ENCODE measurements at places on chromosomes 1 and 21.

- peak overlapping the region; percentile 4 for H3K4me3 ChIP-seq
- H3K4me1 ChIP-seq = peaks cover 29% of the 10 kb centered on the region
- no peaks in the 10 kb centered on the region for H3K27me3 ChIP-seq
- peak; percentile 9 for DNase-seq
- H3K36me3 ChIP-seq = no peaks in the 10 kb centered on the region
Measured at GRCh38 chr1:40627987-40628902, 37.2 kb downstream of the RIMS3 start.

- DNase-seq = no peak
- no peak overlapping the region for H3K27ac ChIP-seq
- H3K36me3 ChIP-seq = no peaks in the 10 kb centered on the region
- H3K27me3 ChIP-seq = peaks cover 1% of the 10 kb centered on the region
- H3K4me1 ChIP-seq = no peaks in the 10 kb centered on the region
Measured at GRCh38 chr1:237316352-237316751, 274.4 kb downstream of the RYR2 start.

DNA sequence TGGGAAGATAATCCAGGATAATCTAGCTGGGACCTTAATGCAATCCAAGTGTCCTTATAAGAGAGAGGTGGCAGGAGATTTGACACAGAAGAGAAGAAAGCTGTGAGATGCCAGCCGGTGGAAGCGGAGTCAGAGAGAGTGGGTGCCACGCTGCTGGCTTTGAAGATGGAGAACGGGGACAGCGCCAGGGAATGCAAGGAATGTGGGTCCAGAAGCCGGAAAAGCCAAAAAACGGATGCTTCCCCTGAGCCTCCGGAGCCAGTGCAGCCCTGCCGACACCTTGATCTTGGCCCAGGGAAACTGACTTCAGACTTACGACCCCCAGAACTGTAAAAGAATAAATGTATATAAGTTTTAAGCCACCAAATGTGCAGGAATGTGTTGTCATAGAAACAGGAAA lies 152.6 kb downstream of the ZNF281 start:
- peaks cover 31% of the 10 kb centered on the region for H3K4me1 ChIP-seq
- no peak overlapping the region for H3K4me3 ChIP-seq
- no peak overlapping the region for H3K27ac ChIP-seq
- H3K27me3 ChIP-seq = peaks cover 8% of the 10 kb centered on the region

GRCh38 chr1:62294261-62294660 lies 25.0 kb downstream of the KANK4 start:
- peaks cover 6% of the 10 kb centered on the region for H3K27me3 ChIP-seq
- H3K4me3 ChIP-seq = no peak overlapping the region
- no peaks in the 10 kb centered on the region for H3K36me3 ChIP-seq
- DNase-seq = no peak

GRCh38 chr21:27425172-27425571 lies 458.3 kb upstream of the ADAMTS5 start:
- H3K36me3 ChIP-seq = no peaks in the 10 kb centered on the region
- H3K27me3 ChIP-seq = no peaks in the 10 kb centered on the region
- no peaks in the 10 kb centered on the region for H3K4me1 ChIP-seq
- no peak for DNase-seq
- H3K27ac ChIP-seq = no peak overlapping the region

- no peaks in the 10 kb centered on the region for H3K27me3 ChIP-seq
- no peaks in the 10 kb centered on the region for H3K4me1 ChIP-seq
- no peak overlapping the region for H3K27ac ChIP-seq
- peaks cover 8% of the 10 kb centered on the region for H3K36me3 ChIP-seq
- no peak overlapping the region for H3K4me3 ChIP-seq
Measured at GRCh38 chr1:42177541-42177981, 13.0 kb upstream of the GUCA2A start.

DNA sequence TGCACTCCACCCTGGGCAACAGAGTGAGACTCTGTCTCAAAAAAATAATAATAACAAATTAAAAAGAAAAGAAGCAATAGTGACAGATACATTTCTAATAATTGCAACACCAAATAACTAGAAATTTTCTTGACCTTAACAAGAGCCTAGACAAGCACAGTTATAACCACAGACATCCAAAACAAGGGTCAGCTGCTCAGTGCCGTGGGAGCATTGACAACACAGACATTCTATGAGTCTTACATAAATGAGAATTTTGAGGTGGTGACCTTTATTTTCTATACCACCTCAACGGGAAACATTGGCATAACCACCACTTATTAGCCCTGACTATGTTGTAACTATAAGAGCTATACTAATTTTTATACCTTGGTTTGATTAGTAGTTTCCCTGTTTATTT lies 156.1 kb downstream of the NR5A2 start:
- H3K4me1 ChIP-seq = peaks cover 6% of the 10 kb centered on the region
- H3K27me3 ChIP-seq = peaks cover 10% of the 10 kb centered on the region
- H3K36me3 ChIP-seq = peaks cover 3% of the 10 kb centered on the region

GRCh38 chr1:24641646-24642151 lies 1.4 kb upstream of the SRRM1 start:
- H3K4me1 ChIP-seq = peaks cover 32% of the 10 kb centered on the region
- peak overlapping the region; percentile 96 for H3K27ac ChIP-seq
- DNase-seq = no peak
- peaks cover 21% of the 10 kb centered on the region for H3K36me3 ChIP-seq
- peaks cover under 1% of the 10 kb centered on the region for H3K27me3 ChIP-seq
- peak overlapping the region; percentile 94 for H3K4me3 ChIP-seq

GRCh38 chr1:111707906-111708305 lies 31.3 kb downstream of the INKA2 start:
- no peak overlapping the region for H3K27ac ChIP-seq
- H3K4me3 ChIP-seq = no peak overlapping the region
- H3K4me1 ChIP-seq = peaks cover 27% of the 10 kb centered on the region

DNA sequence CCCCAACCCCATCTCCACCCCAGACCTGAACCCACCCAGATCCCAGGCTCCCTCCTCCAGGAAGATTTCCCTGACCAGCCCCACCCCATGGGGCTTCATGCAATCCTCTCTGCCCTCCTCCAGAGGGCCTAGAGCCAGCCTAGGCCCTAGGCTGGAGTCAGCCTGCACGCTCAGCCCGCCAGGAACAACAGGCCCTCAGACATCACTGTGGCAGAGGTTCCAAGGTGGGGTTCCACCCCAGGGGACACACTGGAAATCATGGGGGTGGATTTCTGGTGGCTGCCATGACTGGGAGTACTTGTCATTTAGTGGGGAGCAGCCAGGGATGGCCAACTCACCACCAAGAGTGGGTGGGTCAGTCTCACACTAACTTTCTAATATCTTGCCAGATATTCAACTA lies 122.0 kb downstream of the GLIS1 start:
- H3K27me3 ChIP-seq = peaks cover 4% of the 10 kb centered on the region
- no peaks in the 10 kb centered on the region for H3K36me3 ChIP-seq
- no peak for DNase-seq
- no peaks in the 10 kb centered on the region for H3K4me1 ChIP-seq

DNA sequence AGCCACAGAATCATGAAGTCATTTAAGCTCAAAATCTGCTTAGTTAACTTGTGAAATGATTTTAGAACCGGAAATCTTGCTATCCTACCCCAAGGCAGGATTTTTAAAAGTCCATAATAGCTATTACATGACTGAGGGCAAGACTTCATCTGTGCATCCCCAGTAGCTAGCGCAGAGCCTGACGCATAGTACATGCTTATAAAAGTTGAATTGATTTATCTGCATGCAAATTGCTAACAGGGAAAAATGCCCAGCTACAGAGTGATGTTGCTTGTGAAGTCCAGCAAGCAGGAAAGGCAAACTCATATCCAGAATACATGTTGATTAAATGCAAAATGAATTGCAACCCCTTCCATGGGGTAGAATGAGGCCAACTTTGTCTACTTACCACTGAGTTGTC lies 8.1 kb upstream of the MAP1LC3C start:
- no peaks in the 10 kb centered on the region for H3K36me3 ChIP-seq
- no peak for DNase-seq
- H3K4me1 ChIP-seq = no peaks in the 10 kb centered on the region
- no peak overlapping the region for H3K27ac ChIP-seq

DNA sequence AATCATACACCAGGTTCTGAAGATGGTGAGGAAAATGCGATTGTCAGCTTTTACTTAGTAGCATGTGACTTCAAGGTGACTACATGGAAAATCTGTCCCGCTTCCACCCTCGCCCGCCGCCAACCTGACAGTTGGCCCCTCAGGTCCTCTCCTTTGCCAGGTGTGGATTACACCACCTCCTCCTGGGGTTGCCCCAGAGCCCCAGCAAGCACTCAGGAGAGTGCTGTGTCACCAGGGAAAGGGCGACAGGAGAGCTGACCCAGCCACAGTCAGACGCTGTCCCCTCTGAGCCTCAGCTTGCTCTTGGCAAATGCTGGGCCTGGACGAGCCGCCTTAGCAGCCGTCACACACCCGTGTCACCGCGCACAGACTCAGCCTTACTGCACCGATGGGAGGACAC lies 17.9 kb downstream of the PTTG1IP start:
- peaks cover 44% of the 10 kb centered on the region for H3K36me3 ChIP-seq
- H3K27me3 ChIP-seq = no peaks in the 10 kb centered on the region

GRCh38 chr1:234773936-234774677 lies 164.1 kb upstream of the IRF2BP2 start:
- H3K27me3 ChIP-seq = no peaks in the 10 kb centered on the region
- no peak overlapping the region for H3K4me3 ChIP-seq
- peaks cover 41% of the 10 kb centered on the region for H3K4me1 ChIP-seq
- DNase-seq = no peak
- H3K36me3 ChIP-seq = peaks cover 16% of the 10 kb centered on the region

GRCh38 chr1:226061068-226061840 lies 1.3 kb upstream of the H3-3A start:
- H3K4me3 ChIP-seq = peak overlapping the region; percentile 86
- no peaks in the 10 kb centered on the region for H3K27me3 ChIP-seq
- peaks cover 30% of the 10 kb centered on the region for H3K36me3 ChIP-seq
- DNase-seq = no peak
- peaks cover 23% of the 10 kb centered on the region for H3K4me1 ChIP-seq

DNA sequence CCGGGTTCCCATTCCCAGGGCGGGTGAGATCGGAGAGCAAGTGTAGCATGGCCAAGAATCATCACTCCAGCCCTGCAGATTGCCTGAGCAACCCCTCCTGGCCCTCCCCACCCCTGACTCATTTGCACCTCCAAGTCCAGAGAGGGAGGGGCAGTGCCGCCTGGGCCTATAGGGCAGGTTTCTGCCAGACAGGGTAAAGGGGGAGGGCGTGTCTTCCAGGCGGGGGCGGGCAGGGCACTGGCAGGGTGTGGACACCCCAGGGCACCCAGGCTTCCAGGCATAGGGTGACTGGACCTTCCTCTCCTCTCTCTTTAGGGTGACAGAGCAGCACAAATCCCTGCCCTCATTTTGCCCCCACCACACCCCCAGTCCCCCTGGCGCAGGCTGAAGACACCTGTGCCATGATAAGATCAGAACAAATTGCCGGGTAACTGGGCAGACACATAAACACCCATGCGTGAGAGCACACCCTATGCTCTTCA lies 3.2 kb upstream of the CRYBG2 start:
- H3K27me3 ChIP-seq = peaks cover 21% of the 10 kb centered on the region
- no peak overlapping the region for H3K27ac ChIP-seq
- no peak overlapping the region for H3K4me3 ChIP-seq
- peaks cover 3% of the 10 kb centered on the region for H3K36me3 ChIP-seq
- no peak for DNase-seq
